ENCODE measurements at places on chromosomes 16 and 17.

- DNase-seq: no peak
These were observed 1.4 kb downstream of the DDX42 start for GRCh38 chr17:63775420-63775819.

DNA sequence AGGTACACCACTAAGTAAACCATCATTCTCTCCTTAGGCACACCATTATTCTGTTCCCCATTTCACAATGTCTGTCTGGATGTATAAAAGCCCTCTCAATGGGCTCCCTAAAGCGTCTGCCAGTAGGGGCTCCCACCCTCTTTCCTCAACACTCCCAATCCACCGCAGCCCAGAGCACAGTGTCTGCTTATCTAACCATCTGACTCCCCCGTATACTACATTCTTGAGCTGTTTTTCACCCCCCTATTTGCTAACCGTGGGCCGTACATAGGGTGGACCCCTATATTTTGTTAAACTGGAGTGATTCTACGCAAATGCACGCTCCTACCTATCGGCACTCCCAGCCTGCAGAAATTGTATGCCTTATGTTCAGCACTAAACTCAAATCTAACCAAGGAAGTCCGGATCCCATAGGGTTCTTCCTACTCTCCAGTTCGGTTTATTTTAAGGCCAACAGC, 685 bp upstream of the PSMD3 start:
- no peak for DNase-seq

DNA sequence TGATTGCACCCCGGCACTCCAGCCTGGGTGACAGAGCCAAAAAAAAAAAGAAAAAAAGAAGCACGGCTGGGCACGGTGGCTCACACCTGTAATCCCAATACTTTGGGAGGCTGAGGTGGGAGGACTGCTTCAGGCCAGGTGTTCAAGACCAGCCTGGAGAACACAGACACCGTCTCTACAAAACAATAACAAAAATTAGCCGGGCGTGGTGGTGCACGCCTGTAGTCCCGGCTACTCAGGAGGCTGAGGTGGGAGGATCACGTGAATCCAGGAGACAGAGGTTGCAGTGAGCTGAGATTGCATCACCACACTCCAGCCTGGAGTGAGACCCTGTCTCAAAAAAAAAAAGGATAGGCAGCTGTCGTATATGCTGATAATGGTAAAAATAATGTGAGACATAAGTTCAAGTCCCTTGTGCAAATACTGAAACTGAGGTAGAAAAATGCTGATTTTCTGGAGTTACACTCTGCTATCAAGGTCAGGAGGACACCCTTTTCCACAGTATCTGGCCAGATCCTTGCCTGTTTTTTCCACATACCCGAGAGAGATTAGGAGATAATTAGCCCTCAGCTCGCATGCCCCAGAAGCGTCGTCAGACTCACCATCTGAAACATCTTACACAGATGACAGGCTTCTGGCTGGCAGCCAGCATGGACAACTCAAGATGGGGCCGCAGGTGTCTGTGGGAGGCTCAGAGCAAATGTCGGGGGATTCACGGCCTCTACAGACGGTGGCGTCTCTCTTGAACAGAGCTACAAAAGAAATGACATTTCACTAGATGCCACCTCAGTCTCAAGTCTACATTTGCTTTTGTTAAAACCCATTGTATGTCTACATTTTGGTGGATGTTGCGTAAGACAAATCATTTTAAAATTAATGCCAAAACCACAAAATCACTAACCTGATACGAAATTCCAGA, 36.8 kb downstream of the WDR45B start:
- no peak for DNase-seq

GRCh38 chr17:61389670-61390478, 9.8 kb upstream of the TBX2 start:
- peak; percentile 49 for DNase-seq

All from CD8-positive, alpha-beta T cell (primary cell).